A549 treated with CpdA at 1 μM for 4 hours (cell line): ENCODE measurements at places on chromosomes 5 and 9. TPM values are rescaled to one million over a fixed set of nuclear protein-coding genes. Genes with fewer than 3 reads are reported as not detected.

Gene DDX4
- total RNA-seq, result 0.02 TPM in 1 of 5 replicates, not detected in the others

Gene TPPP
- total RNA-seq, result 4.7 to 5.2 TPM (median 4.9 TPM) in 5 replicates

Gene GABRA6
- total RNA-seq, result not detected in 5 replicates

Gene DEPDC1B
- total RNA-seq, result 15.6 to 19.1 TPM (median 18.5 TPM) in 5 replicates

Gene PCDHGA4
- total RNA-seq, result 0.08 to 0.20 TPM (median 0.10 TPM) in 5 replicates

Gene CDKN2B-AS1
- total RNA-seq, result not detected in 5 replicates

Gene CA9
- total RNA-seq, result 3.0 to 9.1 TPM (median 5.3 TPM) in 5 replicates

Gene DMGDH
- total RNA-seq, result 0.27 TPM in 1 of 5 replicates, not detected in the others

Gene PPP3R2
- total RNA-seq, result not detected in 5 replicates

Gene TMEM171
- 3.9 to 6.9 TPM (median 4.9 TPM) in 5 replicates for total RNA-seq

Gene IDNK
- total RNA-seq, result 5.2 to 6.7 TPM (median 5.8 TPM) in 5 replicates

Gene TICAM2
- 0.46 to 1.1 TPM (median 1.0 TPM) in 5 replicates for total RNA-seq

Gene IFNK
- not detected in 5 replicates for total RNA-seq

Gene TAF11L5
- not detected in 5 replicates for total RNA-seq

Gene CLTA
- total RNA-seq, result 314 to 431 TPM (median 387 TPM) in 5 replicates

Gene INSL4
- total RNA-seq, result 15.5 to 17.9 TPM (median 16.0 TPM) in 5 replicates
